ENCODE measurements at places on chromosomes 4 and X.

DNA sequence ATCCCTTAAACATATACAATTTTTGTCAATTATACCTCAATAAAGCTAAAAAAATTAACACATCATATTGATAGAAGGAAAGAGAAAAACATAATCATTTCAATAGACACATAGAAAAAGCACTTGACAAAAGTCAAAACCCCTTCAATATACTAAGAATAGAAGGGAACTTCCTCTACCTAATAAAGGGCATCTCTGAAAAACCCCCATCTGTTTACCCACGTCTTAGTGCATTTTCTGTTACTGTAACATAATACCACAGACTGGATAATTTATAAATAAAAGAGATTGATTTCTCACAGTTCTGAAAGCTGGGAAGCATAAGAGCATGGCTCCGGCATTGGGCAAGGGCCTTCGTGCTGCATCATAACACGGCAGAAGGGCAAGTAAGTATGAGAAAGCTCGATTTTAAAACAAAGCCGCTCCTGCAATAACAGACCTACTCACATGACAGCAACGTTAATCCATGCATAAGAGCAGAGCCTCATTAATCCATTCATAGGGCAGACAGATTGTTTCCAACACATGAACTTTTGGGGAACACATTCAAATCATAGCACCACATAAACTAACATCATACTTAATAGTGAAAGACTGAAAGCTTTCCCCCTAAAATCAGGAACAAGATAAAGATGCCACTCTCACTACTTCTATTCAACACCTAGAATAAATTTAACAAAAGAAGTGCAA is 15.7 kb downstream of the STEEP1 start:
- no peak for DNase-seq

DNA sequence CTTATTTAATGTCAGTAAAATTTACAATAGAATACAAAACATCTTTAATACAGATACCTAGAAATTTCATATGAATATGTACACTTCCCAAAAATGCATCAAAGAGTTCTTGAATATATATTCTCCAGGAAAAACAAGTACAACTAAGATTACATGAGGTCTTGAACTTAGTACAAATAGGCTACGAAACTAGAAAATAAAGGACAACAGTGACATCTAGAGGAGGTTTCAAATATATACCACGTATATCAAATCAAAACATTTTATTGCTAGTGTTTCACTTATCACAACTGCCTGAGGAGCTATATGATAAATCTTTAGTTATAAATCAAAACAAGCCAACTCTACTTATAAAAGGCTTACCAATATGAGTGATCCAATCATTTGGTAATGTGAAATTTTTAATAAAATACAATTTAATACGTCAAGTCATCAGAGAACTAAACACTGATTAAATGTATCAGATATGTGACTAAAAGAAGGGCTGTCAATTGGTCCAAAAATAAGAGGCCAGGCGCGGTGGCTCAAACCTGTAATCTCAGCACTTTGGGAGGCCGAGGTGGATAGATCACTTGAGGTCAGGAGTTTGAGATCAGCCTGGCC is 36.6 kb downstream of the ANAPC10 start:
- DNase-seq: no peak

DNA sequence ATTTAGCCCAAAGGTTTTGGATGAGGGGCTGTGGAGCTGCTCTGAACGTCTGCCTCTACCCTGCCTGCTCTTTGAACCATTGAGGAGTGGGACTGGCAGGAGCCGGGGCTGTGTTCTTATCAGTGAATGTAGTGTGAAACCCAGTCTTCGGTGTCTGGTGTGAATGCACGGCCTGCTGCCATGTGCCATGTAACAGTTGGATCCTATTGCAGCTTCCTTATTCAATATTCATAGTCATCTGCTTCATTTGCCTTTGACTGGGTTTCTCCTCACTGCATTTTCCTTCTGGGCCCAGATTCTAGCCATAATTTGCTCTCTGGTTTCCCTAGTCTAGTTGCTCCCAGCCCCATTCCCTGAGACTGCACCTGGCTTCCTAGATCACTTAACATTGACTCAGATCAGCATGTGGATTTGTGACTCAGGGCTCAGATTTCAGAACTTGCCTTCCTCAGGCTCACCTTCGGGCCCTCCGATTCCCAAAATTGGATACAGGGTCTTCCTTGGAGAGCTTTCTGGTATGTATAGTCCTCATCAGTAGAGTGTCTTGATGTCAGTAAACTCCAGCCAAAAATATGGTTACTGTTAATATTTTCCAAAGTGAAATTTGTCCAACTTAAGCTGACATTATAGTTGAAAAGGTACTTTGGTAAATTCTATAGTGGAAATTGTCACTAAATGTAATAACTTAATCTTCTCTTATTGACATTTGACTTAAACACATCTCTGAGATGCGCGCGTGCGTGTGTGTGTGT is 94.0 kb upstream of the DDIT4L start:
- no peak for DNase-seq

DNA sequence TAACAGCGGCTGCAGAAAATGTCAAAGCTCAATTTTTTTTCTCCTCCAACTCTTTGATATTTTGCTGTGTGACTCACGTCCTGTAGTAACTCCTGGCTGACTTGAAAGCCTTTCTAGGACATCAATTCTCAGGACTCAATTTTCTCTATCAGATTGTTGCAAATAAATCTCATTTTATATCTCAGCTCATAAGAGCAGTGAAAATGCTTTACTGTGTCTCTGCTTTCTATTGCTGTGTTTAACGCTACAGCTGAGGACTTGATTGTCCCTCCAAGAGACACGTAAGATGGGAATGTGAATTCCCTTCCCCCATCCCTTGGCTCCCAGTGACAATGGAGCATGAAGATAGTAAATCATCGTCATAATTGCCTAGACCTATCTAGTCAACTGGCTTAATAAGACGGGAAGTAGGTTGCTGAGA is 20.5 kb upstream of the CBR4 start:
- no peak for DNase-seq

- DNase-seq: no peak
Observed at GRCh38 chrX:4905576-4905975, 1192.1 kb upstream of the PRKX start.

Data from stimulated activated CD4-positive, alpha-beta T cell treated with anti-CD3 and anti-CD28 coated beads, Interleukin-1b, Interleukin-23, amount 100 ng/mL, for 48 hours (primary cell).